Effector CD8-positive, alpha-beta T cell (primary cell): ENCODE measurements at places on chromosomes 7 and 10.

DNA sequence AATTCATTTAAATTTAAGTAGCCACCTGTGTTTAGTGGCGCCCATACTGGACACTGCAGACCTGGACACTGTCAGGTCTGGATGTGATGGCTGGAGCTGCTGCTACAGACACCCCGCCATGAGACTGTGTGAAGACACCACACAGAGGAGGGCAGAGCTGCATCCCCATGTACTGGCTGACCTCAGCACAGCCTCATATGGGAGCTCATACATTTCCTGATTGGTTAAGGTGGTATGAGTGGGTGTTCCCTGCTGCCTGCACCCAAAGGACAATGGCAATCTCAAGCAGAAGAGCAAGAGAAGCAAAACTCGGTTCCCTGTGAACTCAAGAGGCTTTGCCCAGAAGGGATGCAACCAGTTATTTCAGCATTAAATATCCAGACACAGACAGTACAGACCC lies 60.0 kb downstream of the DLG5 start:
- no peak for DNase-seq

GRCh38 chr7:135168489-135169140 lies 1.9 kb downstream of the CYREN start:
- no peak for DNase-seq

DNA sequence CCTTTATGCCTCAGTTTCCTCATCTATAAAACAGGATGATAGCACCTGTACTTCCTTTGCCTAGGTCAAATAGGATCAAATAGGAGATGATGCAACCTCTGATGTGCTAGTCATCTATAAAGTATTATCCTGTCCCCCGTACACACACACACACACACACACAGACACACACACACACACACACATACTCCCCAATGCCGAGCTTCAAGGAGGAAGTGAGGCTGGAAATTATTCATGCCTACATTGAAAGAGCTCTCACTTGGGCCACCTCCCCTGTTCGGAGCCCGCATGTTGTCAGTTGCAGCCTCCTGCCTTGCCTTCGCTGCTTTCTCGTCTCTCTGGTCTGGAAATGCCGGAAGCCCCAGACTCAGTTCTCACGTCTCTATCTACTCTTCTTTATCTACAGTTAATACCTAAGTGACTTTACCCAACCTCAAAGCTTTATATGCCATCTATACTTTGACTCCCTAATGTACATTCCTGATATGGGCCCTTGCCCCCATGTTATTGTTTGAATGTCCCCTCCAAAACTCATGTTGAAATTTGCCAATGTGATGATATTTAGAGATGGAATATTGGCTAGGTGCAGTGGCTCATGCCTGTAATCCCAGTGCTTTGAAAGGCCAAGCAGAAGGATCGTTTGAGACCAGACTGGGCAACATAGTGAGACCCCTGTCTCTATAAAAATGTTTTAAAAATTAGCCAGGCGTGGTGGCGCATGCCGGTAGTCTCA lies 6.9 kb upstream of the UBE2H start:
- DNase-seq = no peak

- no peak for DNase-seq
Measured at GRCh38 chr7:2037808-2038522, 194.8 kb downstream of the MAD1L1 start.

- no peak for DNase-seq
Measured at GRCh38 chr10:103905441-103905840, 12.5 kb downstream of the STN1 start.

- no peak for DNase-seq
Measured at GRCh38 chr10:106836933-106837663, 327.4 kb downstream of the SORCS1 start.

GRCh38 chr7:1536743-1537534 lies 6.4 kb downstream of the MAFK start:
- DNase-seq = no peak

DNA sequence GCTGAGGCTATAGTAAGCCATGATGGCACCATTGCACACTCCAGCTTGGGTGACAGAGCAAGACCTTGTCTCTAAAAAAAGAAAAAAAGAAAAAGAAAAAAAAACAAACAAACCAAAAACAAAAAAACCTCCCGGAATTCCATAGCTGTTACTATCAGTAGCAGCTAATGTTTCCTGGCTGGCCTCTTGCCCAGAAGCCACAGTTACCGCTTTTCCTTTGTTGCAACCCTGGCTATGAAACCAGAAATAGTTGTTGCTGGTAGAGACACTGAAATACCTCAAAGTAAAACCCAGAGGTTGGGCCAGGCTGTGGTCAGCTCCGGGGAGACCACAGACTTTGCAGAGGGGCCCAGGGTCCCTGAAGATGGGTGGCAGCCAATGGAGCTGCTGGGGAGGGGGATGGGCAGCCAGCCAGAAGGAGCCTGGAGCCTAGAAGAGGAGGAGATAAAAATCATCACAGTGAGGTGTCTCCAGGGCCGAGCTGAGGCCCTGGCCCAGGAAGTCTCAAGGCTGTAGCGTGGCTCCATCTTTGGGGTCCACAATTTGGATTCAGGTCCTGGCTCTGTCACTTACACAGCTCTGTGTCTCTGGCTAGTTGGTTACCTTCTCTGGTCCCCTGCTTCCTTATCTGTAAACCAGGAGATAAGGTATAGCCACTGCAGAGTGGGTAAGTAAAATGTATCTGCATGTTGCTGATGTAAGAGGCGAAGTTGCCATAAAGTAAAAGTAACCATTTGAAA lies 3.4 kb upstream of the CHST12 start:
- DNase-seq = no peak

- DNase-seq = no peak
Measured at GRCh38 chr7:100481466-100481865, 2.3 kb upstream of the NYAP1 start.

DNA sequence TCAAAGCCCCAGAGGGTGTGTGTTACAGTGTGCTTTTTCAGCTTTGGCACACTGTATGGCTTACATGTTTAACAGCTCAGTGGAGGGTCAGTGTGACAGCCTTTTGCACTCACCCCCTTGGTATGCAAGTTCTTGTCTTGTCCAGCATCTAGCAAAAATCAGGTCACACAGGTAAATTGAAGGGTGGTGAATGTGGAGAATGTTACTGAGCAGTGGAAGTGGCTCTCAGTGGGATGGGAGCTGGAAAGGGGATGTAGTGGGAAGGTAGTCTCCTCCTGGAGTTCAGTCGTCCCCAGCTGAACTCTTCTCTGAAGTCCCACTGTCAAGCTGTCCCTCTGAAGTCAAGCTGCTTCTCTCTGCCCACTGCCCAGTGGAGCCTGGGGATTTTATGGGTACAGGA lies 21.0 kb upstream of the C10orf90 start:
- DNase-seq = no peak

GRCh38 chr10:61815496-61815895 lies 86.0 kb upstream of the ARID5B start:
- no peak for DNase-seq

GRCh38 chr10:12656518-12657142 lies 307.3 kb downstream of the CAMK1D start:
- no peak for DNase-seq

DNA sequence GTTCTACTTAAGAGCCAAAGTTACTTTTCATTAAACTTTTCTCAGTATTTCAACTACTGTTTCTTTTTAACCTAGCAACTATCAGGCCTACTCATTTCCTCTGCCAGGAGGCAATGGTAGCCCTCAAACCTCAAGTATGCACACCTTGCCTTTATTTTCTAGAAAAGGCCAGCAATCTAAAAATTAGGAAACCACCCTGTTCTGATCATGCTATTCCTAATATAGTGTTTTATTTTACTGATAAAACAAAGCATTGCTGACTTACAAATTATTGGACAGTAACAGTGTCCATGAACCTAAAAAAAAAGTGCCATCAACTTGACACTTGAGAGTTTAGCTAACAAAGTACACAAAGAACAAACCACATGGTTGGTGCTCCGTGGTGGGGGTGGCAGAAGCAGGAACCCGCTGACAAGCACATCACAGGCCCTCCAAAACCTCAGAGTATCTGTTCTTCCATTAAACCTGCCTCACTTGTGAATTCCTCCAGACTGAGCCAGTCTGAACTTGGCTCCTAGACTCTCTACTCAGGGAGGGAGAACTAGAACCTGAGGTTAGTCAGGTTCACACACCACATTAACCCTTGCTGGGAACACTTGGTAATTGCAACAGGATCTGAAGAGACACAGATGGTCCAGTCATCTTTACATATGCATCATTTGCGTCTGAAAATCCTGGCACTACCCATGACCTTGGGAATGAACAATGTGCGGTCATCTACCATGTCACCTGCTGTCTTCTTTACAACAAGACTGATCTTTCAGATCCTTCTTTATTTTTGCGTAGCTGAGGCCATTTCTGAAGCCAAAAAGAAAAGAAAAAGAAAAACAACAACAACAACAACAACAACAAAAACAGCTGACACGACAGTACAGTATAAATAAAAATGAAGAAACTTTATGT lies 31.9 kb downstream of the PIP4K2A start:
- DNase-seq = peak; percentile 14

DNA sequence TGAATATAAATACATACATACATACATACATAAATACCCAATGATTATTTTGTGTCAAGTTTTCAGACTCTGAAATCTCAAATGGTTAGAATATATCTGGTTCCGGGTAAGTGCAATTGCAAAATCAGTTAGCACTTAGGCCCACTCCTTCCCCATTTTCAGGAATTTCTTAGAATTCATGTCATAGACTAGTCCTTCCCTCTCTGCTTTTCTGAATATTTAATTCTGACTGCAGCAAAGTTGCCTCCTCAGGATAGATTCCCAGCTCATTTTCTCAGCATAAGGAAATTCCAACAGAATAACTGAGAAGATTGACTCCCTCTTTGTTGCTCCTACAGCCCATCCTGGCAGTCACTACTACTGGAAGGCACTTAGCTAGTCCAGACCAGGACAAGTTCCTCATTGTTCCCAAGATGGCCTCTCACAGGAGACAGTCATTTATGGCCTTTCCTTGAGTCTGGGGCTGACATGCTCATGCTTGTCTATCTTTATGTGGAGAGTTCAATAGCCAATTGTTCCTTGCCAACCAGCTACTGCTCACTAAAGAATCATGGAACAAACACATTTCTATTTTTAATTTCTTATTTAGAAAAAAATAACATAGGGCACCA lies 142.9 kb upstream of the ITGB1 start:
- DNase-seq = no peak

- no peak for DNase-seq
Measured at GRCh38 chr10:86715156-86715795, 41.1 kb upstream of the BMPR1A start.
